ENCODE measurements at places on chromosomes 6 and 20. TPM values are rescaled to one million over a fixed set of nuclear protein-coding genes. Genes with fewer than 3 reads are reported as not detected.

SAMD10 gene
- 45.4 TPM for total RNA-seq

TPBG gene
- total RNA-seq = not detected

GNMT gene
- 0.71 TPM for total RNA-seq

DDR1 gene
- 19.5 TPM for total RNA-seq

PRND gene
- total RNA-seq = not detected

FRK gene
- total RNA-seq = 0.02 TPM

ZFP64 gene
- 10.6 TPM for total RNA-seq

RAD21L1 gene
- total RNA-seq = not detected

SOX4 gene
- total RNA-seq = 1.2 TPM

CUTA gene
- total RNA-seq = 134 TPM

SLC22A7 gene
- total RNA-seq = not detected

FOXQ1 gene
- not detected for total RNA-seq

RIPPLY2 gene
- total RNA-seq = not detected

POU3F2 gene
- total RNA-seq = not detected

LGSN gene
- not detected for total RNA-seq

KIF25 gene
- total RNA-seq = not detected

TRIM31 gene
- not detected for total RNA-seq

POU5F1 gene
- total RNA-seq = not detected

DNMT3B gene
- total RNA-seq = 1.5 TPM
